ENCODE measurements at places on chromosomes 7 and 10.

- DNase-seq, result no peak
Observed at GRCh38 chr7:42192851-42193461, 44.1 kb downstream of the GLI3 start.

DNA sequence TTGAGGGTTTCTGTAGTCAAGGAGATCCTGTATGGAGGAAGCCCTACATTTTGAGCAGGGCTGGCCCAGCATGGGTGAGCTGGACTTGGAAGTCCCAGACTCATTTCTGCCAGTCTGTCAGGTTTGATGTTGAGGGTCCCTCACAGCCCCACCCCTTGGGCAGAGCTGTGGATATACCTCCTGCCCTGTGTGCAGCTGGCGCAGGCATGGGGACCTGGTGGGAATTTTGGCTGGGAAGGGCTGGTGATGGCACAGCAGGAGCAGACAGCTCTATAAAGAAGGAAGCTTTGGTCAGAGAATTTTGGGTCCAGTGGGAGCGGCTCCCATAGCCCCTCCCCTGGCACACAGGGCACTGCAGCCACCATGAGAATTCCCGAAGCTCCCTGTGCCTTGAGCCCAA is 482.6 kb downstream of the RPS24 start:
- DNase-seq, result no peak

- no peak for DNase-seq
Observed at GRCh38 chr7:67918158-67918557, 921.5 kb downstream of the TYW1 start.

DNA sequence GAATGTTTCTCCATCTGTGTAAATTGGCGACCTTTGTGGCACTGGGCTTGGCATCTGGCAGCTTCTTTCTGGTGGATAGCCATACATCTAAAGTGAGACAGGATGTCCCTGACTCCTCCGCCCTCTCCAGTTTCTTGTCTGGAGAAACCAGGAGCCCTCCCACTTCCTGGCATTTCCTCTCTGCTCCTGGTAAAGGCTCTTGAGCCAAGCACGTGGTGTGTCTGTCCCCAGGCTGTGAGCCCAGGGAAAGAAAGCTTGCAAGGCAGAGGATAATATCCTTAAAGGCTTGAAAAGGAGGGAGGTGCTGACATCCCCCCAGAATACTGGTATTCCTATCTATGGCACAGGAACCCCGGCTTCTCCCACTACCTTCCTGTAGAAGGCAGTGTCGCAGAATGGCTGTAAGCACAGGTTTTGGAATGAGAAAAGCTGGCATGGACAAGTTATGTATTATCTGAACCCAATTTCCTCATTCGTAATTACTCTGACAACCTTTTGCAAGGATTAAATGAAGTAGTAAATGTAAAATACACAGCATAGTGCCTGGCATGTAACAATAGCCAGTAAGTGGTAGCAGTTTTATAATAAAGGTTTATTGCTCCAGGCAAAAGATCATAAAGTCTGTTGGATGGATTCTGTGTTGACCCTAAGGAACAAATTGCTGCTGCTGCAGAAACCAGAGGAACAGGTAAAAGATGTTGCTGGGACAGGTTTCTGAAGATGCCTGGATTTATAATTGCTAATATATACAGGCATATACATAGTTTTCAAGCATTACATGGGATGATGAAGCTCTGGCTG is 11.8 kb upstream of the ACSL5 start:
- DNase-seq, result no peak

DNA sequence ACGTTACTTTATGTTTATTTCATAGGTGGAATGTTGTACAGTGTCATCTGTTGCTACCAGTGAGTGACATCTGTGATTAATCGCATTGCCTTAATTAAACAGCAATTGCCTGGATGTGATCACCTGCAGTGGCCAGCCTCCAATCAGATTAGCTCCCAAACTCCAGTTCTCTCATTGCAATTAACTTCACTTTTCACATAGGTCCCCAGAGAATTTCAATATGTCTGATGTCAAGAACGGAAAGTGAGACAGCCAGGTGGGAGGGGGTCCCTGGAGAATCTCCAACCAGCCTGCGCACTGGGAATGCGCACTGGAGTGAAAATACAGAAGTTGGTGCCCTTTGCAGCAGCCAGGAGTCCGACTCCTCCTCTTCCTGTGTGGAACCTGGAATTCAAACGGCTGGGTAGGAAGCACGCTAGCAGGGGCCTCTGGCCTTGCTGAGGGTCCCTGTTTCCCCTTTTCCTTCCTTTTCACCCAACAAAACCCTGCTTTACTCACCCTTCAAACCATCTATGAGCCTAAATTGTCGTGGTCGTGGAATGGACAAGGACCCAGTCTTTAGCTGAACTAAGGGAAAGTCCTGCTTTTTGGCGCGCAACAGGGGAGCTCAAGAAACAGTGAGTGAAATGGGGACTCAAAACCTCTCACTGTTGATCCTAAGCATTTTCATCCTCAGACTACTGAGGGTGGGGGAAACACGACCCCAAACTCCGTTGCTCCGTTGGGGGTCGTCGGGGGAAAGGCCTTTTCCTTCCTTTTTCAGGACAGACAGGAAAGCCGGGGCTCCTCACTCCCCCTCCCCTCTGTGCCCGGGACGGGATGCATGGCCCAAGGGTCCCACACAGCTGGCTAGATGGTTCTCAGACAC is 1355.5 kb upstream of the LRRTM3 start:
- peak; percentile 81 for DNase-seq

DNA sequence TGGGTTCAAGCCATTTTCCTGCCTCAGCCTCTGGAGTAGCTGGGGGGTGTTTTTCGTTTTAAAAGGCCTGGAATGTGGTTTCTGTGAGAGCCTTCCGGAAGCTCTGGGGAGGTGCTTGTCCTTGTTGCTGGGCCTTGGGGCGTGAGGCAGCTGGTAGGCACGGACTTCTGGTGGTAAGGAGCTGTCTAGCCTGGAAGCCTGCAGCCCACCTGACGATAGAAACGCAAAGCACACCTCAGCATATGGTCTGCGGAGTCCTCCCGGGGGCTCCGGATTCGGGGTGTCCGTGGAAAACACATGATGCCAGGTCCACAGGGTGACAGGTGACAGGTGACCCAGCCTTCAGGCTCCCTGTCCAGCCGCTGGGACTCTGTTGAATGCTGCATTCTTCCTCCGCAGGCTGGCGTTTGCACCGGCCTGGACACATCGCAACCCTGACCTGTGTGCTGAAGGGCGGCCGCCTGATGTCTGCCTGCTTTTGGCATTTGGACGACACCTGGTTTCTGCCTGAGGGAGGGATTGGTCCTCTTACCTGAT is 37.3 kb downstream of the INPP5A start:
- peak; percentile 63 for DNase-seq

- peak; percentile 78 for DNase-seq
Observed at GRCh38 chr10:102422545-102423129, 2.0 kb downstream of the FBXL15 start.

- DNase-seq, result peak; percentile 81
Observed at GRCh38 chr7:120272261-120272660, 714 bp upstream of the KCND2 start.

- DNase-seq, result no peak
Observed at GRCh38 chr10:123990889-123991288, 99.3 kb upstream of the CPXM2 start.

GRCh38 chr10:107585630-107586029 is 421.1 kb upstream of the SORCS1 start:
- DNase-seq, result no peak

DNA sequence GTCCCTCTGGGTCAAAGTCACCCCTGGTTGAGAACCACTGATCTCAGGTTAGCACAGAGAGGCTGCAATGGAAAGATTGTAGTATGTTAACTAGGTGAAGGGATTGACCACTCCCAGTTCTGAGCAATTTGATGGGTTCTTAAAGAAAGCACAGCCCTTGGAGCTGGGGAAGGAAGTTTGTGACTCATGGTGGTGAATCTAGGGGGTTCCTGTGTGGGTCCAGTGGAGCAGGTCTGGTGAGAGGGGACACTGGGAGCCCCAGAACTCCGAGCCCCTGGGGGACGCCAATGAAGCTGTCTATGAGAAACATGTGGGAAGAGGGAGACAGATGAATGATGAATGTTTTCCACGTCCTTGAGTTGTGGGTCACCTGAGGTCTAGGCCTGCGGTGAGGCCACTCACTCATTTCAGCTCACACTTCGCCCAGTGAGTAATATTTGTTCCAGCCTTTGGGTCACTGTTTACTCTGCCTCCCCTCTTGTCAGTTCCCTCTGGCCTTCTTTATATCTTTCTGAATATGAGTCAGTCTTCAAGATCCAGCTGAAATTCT is 341.9 kb downstream of the LRMDA start:
- DNase-seq, result no peak

DNA sequence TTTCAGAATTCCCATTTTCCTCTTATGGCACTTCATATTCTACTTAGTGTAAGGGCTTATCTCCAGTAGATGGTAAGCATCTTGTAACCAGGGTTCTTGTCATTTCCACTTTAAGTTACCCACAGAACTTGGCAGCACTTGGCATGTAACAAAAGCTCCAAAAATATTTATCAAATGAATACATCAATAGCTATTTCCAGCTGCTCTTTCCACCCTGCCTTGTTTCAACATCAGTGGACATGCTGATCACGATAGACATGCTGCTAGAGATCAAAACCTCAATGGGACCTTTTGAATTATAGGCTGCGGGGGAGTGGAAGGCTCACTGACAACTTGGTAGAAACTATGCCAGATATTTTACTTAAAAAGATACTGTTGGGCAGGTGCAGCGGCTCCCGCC is 32.9 kb downstream of the HOXA1 start:
- DNase-seq, result no peak

- no peak for DNase-seq
Observed at GRCh38 chr10:6108072-6108471, 19.2 kb downstream of the RBM17 start.

DNA sequence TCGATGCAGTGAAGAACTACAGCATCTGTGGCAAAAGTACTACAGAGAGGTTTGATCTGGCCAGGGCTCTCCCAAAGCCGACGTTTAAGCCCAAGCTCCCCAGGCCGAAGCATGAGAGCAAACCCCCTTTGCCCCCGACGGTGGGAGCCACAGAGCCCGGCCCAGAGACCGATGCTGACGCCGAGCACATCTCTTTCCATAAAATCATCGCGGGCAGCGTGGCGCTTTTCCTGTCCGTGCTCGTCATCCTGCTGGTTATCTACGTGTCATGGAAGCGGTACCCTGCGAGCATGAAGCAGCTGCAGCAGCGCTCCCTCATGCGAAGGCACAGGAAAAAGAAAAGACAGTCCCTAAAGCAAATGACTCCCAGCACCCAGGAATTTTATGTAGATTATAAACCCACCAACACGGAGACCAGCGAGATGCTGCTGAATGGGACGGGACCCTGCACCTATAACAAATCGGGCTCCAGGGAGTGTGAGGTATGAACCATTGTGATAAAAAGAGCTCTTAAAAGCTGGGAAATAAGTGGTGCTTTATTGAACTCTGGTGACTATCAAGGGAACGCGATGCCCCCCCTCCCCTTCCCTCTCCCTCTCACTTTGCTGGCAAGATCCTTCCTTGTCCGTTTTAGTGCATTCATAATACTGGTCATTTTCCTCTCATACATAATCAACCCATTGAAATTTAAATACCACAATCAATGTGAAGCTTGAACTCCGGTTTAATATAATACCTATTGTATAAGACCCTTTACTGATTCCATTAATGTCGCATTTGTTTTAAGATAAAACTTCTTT is 2.3 kb downstream of the LRRTM3 start:
- peak; percentile 86 for DNase-seq

GRCh38 chr10:816958-817357 is 114.5 kb downstream of the LARP4B start:
- DNase-seq, result no peak

GRCh38 chr7:150361807-150362621 is 6.6 kb upstream of the REPIN1 start:
- DNase-seq, result no peak

DNA sequence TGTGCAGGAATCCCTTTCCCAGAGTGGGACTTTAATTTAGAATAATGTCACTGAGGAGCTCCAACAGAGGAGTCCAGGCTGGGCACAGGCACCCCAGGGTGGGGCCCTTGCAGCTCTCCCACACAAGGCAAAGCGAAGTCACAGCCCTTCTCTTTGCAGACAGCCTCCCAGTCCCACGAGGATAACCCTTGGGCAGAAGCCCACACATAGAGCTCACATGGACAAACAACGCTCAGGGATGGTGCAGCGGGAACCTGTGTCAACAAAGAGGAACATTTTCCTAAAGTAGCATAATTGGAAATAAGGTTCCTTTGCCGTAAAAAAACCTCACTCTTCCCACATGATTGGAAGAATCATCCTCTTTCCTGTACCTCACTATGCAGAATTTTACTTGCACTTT is 29.3 kb upstream of the GGCT start:
- no peak for DNase-seq

DNA sequence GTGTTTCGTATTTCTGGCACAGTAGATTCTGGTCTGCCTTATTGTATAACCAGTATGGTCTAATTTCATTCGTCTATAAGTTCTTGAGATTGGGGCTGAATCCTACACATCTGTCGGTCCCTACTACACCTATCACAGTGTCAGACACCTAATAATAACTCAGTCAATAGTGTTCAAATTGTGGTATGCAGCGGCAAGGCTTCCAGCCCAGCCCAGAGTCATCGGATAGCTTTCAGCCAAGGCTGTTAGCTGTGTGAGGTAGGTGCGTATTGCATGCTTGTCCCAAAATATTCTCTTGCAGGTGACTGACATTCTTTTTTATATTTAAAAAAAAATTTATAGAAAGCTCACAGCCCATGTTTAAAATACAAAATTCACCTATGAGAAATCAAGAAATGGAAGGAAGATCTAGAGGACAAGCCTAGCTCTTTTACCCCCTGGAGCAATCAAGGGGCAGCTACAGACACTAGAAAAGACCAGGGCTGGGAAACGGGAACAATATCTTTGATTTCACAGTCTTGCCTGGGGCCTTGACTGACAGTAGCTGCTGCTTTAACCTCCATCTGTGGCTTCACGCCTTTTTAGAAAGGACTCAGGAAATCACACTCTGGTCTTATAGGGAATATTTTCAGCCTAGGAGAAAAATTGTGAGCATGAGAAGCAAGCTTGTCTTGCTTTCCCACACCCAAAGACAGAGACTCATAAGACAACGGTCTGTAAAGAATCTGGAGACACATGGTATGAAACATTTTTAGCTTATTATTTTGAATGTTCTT is 9.5 kb upstream of the ASB4 start:
- DNase-seq, result peak; percentile 42

DNA sequence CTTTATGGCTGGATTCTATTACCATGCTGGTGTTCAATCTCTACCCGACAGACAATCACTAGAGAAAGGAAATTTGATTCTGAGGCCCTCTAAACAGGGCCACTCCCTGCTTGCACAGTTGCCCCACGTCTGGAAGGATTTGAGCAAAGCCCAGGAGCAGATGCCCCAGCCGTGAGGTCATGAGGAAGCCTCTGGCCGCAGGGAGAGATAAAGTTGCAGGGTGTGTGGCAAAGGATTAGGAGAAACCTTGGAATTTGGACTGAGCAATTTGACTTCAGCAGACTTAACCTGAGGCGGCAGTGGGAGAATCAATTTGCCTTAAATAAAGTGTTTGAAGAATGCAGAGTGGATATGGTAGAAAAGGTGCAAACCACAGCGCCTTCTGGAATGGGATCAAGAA is 40.2 kb upstream of the KLF6 start:
- no peak for DNase-seq

GRCh38 chr7:27435461-27435860 is 192.9 kb downstream of the EVX1 start:
- DNase-seq, result no peak

GRCh38 chr7:96304573-96304972 is 17.3 kb downstream of the SLC25A13 start:
- no peak for DNase-seq

Measured in retina (tissue), 1 donor.